Left forelimb (tissue), 1 donor: ENCODE measurements at places on chromosomes 3 and 15.

- DNase-seq: no peak
Measured at GRCh38 chr3:88132894-88133293, 16.9 kb upstream of the C3orf38 start.

GRCh38 chr3:113496924-113497323 is 18.0 kb downstream of the SPICE1 start:
- no peak for DNase-seq

DNA sequence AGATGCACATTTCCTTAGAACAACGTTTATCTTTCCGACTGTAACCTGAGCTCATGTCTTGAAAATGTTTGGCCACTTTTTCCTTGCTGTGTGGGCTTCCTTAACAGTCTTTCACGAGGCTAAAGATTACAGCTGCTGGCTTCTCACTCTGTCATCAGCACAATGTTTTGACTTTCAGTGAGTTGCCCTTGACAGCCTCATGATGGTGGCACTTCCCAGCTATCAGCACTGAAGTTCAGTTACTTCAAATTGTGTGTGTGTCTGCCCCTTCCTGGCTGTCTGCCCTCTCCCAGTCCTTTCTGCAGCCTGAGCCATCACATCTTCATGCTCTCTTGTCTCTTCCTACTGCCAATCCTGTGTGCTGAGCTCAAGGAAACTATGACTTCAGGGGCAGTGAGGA is 152.2 kb downstream of the NTRK3 start:
- peak; percentile 18 for DNase-seq

DNA sequence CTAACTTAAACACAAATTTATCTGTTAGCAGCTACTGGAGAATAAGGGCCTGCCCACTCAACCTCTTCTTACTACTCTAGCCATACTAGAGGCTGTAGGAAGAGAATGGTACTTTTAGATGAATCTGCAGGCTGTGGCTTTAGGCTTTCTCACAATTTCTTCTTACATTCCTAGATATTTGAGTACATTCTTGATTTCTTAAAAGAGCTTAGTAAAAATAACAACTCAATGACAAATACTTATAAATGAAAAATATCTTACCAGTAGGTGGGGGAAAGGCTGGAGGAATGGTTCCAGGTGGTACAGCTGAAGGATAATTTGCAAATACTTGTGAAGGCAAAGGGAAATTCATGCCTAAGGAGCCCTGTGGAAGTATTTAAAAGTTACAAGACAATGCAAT is 92.9 kb upstream of the GK5 start:
- no peak for DNase-seq

DNA sequence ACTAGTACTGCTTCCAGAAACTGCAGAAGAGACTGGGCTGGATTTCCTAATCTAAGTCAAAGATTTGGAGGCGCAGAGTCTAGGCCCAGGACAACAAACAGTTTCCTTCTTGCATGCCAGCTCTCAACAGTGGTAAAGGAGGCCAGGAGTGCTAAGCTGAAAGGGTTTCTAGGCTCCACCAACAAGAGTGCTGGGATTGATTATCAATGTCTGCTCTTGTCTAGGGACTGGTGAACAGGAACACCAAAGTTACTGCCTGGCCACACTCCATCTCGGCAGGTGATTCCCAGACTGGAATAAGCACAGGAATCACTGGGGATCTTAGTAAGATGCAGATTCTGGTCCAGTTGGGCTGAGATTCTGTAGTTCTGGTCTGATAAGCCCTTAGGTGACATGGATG is 22.8 kb upstream of the FGD5 start:
- DNase-seq: no peak

- DNase-seq: no peak
Measured at GRCh38 chr3:171429635-171430034, 30.6 kb downstream of the TNIK start.

DNA sequence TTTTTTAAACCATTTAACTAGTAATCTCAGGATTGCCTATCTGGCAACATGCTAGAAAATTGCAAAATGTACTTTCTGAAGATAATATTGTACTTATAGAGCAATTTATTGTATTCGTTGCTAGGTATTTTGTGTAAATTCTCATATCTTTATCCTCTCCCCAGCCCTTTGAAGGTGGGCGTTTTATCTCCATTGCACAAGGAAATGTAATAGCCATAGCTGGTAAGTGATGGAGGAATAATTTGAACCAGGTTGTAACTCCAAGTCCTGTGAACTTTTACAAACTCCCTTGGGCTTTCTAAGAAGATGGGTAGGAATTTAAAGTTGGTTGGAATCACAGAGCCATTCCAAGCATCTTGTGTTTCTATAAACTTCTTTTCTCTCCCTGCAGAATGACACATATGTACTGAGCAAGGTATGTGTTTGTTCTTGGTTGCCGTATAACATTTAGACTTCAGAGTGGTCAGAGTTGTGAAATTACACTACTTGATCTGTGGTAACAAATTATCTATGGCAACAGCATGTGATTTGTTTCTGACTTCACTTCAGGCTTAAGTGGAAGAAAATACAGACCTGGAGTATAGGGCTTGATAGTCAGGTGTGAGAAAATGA is 170.9 kb downstream of the AKAP13 start:
- DNase-seq: no peak

GRCh38 chr3:60186359-60186758 is 1064.9 kb downstream of the FHIT start:
- DNase-seq: no peak

- no peak for DNase-seq
Measured at GRCh38 chr3:4399476-4399875, 67.6 kb downstream of the SUMF1 start.

DNA sequence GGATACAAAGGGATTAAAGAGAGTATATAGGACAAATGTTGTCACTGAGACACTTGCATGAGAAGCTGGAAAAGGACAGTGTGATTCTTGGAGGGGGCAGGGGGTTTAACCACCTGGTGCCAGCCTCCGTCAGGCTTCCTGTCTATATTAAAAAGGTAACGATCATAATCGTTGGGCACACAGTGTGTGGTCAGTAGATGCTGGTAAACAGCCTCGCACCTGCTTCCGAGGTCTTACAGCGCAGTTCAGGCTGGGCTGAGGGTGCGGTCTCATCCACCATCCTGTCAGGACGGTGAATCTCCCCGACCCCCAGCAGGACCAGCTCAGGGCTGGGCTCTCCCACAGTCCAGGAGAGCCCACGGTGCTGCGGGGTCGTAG is 47.7 kb upstream of the SMAD6 start:
- DNase-seq: no peak

GRCh38 chr3:21331321-21331720 is 419.7 kb downstream of the ZNF385D start:
- no peak for DNase-seq

DNA sequence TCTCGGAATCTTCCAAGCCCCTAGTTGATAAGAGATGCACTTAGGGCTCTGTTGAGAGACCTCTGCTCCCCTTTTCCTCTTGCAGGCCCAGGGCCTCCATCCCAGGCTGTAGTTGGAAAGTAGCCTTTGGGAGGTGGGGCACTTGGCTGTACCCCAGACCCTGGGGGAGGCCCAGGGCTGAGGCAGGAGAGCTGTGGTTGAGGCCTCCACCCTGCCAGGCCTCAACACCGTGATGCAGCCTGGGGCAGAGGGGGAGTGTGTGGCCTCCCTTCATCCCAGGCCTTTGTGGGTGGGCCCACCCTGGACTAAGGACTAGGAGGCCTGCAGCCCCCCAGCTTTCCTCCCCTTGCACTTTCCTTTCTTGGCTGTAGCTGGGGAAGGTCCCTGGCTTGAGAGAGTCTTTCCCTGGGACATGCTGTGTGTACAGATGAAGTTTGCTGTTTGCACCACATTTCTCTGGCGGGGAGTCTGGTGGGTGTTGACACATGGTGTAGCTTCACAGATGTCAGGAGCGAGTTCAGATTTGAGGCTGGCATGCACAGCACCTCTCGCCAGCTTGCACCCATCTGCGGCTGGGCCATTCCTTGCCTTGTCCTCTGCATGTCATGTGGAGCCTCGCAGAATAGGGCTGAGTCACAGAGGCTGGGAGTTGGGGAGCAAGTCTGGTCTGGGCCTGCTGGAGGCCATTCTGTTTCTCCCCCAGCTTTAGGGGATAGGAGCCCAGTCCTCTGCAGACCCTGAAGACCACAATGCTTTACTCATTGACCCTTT is 13.7 kb downstream of the PLEKHO2 start:
- no peak for DNase-seq

GRCh38 chr3:46901061-46901460 is 23.5 kb downstream of the PTH1R start:
- no peak for DNase-seq

- DNase-seq: no peak
Measured at GRCh38 chr3:111763001-111763471, 96.0 kb upstream of the PHLDB2 start.

DNA sequence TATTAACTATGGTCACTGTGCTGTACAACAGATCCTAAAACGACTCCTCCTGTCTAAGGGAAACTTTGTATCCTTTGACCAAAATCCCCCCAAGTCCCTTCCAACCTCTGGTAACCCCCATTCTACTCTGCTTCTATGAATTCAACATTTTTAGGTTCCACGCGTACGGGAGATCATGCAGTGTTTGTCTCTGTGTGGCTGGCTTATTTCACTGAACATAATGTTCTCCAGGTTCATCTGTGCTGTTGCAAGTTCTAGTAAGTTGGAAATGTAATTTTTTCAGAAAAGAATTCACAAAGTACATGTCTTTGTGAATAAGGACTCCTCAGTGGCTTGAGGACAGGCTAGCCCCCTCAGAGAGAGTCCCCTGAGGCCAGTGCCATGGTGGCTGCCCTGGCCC is 66.1 kb downstream of the ATP10A start:
- DNase-seq: no peak

DNA sequence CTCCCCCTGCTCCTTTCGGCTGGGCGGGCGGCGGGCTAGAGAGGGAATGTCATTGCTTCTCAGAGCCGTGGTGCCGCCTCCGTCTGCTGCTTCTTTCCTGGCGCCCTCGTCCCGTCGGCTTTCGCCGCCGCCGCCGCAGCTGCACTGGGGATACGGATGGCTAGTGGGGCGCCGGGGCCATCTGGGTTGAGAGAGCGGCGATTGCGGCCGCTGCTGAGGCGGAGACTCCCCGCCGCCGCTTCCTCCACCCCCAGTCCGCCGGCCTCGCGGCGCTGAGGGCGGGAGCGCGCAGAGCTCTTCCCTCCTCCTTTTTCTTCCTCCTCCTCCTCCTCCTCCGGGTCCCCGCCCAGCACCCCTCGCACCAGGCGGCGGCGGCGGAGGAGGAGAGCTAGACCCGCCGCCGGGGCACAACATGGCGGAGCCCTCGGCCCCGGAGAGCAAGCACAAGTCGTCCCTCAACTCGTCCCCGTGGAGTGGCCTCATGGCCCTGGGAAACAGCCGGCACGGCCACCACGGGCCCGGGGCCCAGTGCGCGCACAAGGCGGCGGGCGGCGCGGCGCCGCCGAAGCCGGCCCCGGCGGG is at the start of gene STT3B:
Gene STT3B, plus strand, starts transcription at position 339 of the 582 bp plus-strand sequence. Its CDS starts 74 bp downstream, at position 413.
- DNase-seq: no peak

DNA sequence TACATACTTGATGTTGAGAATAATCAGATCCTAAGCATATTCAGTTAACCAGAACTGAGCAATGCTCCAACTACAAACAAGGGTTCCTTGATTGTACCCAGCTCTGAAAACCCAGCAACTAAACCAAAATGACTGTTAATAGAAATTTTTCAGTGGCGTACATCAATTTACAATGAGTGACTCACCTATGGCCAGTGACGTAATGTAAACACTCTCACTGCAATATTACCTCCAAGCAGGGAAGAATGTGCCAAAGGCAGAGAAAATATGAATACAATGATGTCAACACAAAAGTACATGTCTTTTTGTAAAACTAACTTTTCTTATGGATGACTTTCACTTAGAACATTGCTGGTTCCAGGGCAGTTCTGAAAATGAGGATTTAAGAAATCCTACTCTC is 611.3 kb downstream of the EDEM1 start:
- DNase-seq: no peak

DNA sequence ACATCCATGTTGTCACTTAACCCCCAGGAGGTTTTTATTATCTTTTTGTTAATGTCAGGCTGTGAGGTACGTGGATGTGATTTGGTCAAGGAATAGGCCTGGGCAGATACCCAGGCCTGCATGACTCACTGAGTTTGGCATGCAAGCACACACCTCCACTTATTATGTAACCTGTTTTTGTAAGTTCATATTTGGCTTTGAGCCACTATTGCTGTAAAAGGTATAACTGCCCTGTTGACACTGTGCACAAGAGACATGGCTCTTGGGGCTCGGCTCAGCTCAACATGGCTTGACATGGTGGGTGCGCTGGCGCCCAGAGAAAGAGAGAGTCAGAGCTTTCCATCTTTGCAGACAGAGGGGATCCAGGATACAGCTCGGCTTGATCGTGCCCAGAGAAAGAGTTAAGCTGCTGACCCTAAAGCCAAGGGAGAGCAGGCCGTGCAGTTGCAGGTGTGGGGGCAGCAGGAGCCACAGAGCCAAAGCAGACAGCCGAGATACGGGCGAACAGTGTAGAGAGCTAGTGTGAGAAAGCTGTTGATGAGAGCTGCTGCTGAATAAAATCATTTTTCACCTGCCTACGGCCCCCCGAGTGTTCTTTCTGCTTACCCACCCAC is 67.9 kb upstream of the UNC13C start:
- no peak for DNase-seq

GRCh38 chr3:4712109-4712508 is 219.0 kb downstream of the ITPR1 start:
- DNase-seq: no peak

DNA sequence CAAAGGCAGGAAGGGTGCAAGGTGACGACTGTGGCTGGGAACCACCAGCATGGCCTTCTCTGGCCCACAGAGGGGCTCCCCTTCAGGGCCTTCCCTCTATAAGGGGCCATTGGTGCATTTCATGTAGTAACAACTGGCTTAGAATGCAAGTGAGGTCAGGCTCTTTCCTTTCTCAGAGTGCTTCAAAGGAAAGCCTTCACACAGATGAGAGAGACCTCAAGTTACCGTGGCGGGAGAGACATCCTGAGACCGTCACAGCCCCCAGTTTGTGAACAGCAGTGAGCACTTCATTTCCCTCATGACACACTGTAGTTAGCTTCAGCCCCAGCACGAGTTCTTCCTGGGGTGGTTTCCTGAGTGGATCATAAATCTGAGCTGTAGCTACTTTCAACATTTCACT is 96.6 kb upstream of the LIMD1 start:
- no peak for DNase-seq

DNA sequence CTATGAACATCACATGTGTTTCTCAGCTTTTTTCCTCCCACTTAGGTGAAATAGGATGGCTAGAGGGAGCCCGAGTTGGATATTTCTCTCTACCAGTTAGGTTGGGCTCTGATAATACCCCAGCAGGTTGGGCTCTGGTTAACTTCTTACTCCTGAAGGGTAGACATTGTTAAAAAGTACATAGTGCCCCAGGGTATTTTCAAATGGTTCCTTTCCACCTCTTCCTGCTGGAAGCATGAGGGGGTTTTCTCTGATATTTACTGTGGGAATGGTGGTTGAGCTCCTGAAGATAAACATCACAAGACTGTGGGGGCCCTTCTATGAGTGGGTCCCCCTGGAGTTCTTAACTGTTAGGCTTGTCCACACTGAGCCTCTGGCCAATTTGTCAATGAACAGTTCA is 36.1 kb upstream of the SPESP1 start:
- no peak for DNase-seq
